ENCODE measurements at places on chromosomes 3 and 15.

DNA sequence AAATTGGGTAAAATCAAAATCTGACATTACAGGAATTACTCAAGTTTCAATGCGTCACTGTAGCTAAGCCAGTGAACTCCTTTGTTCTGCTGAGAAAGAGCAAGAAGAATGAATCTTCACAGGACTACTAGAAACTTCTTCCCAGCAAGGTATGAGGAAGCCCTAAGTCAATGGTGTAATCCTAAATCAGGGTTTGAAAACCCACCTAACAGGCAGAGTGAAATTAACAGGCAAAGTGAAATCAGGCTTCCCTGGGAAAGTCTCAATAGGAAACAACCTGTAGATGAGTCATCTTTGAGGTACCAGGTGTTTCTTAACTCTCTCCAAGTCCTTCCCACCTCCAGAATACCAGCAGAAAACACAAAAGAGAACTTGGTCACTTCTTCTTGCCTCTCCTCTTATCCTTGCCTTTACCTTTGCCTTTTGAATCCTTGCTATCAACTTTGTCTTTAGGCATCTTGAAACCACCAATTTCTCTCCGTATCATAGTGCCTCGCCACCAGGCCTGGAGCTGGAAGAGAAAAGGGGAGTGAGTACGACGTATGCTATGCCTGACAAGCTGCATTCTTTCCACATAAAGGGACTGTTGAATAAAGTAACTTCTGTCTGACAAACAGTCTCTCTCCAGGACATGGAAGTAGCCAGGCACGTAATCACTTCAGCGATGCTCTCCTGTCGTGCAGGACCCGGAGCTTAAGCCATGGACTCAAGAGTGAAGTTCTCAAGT, 60.6 kb upstream of the RPL35A start:
- DNase-seq = no peak

DNA sequence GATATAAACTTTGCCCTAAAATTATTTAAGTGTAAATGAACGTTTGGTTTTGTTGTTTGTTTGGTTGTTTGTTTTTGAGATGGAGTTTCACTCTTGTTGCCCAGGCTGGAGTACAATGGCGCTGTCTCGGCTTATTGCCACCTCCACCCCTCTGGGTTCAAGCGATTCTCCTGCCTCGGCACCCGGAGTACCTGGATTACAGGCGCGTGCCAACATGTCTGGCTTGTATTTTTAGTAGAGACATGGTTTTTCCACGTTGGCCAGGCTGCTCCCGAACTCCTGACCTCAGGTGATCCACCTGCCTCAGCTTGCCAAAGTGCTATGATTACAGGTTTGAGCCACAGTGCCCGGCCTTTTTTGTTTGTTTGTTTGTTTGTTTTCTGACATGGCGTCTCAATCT, 87.9 kb upstream of the CHD2 start:
- DNase-seq = no peak

- no peak for DNase-seq
These were observed 9.9 kb downstream of the KIF23 start for GRCh38 chr15:69424001-69424400.

- no peak for DNase-seq
These were observed 4.0 kb upstream of the IL17RE start for GRCh38 chr3:9898467-9899241.

- no peak for DNase-seq
These were observed 98.5 kb downstream of the MTHFS start for GRCh38 chr15:79798311-79798710.

DNA sequence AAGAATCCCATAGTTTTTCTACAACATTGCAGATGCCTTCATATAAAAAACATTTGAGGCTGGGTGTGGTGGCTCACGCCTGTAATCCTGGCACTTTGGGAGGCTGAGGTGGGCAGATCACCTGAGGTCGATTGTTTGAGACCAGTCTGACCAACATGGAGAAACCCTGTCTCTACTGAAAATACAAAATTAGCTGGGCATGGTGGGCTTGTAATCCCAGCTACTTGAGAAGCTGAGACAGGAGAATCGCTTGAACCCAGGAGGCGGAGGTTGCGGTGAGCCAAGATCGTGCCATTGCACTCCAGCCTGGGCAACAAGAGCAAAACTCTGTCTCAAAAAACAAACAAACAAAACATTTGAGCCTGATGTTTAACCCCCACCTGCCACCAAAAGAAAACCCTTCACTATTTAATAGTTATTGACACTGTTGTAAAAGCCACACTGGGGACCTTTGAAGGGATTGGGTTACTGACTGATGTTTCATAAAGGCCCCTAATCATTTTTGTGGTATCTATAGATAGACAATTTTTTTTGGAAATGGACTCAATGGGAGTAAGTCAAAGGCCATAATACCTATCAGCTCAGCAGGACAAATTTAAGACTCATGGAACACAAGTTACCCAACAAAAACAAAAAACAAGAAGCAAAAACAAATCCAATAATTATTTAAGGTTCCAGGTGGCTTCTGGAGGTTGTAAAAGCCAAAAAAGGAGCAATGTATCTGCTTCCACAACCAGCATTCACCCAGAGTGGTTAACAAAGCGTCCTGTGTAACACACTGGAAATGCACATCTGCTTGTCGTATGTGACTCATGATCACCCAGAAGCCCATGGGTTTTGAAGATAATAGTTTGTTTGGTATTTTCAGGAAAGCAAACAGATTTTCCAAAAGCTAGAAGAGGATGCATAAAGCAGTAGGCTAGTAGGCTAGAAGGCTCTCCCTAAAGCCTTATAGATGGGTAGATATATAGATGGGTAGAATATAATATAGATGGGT, 41.2 kb downstream of the CDCP1 start:
- DNase-seq = no peak

DNA sequence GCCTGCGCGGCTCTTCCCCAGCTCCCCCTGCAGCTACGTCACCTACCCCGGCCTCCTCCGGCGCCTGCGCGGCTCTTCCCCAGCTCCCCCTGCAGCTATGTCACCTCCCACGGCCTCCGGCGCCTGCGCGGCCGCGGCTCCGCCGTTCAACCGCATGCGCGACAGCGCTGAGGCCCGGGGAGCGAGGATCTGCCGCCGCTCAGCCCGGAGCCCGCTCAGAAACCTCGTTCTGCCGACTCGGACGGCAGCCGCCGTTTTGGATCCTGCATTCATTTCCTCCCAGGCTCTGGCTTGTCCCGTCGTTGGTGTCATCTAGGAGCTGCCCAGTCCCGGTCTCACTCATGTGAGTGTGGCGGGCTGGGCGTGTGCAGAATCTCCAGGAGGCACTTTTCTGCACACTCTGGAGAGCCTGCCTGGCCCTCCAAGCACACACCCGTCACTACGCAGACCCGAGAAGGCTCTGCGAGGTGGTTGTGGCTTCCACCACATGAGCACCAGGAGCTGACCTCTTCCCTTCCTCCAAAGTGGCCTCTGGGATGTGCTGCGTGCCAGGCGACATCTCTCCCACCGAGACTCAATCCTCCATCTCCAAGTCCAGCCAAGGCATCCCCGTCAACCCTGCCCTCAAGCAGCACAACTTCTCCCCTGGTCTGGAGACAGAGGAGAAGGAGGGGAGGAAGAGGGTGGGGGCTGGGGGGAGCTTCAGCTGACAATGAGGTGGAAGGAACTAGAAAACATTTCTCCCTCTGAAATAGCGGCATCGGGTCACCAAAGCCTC, 165.3 kb downstream of the CHSY1 start:
- DNase-seq = no peak

DNA sequence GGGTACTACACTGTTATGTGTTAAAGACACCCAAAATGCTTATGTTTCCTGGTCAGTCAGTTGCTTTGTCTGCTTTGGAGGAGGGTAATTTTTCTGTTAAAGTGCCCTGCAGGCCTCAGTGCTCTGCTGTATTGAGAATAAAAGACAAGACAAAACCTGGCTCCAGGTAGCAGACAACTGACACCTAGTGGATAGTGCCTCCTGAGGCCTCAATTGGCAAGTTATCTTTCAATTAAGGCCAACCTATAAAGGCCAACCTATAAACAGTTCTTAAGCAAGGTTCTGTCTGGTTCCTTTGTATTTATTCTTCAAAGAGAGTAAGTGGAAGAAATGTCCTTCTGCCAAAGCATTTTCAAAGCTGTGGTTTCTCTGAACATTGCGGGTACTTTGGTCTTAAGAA, 773.8 kb downstream of the MECOM start:
- no peak for DNase-seq

DNA sequence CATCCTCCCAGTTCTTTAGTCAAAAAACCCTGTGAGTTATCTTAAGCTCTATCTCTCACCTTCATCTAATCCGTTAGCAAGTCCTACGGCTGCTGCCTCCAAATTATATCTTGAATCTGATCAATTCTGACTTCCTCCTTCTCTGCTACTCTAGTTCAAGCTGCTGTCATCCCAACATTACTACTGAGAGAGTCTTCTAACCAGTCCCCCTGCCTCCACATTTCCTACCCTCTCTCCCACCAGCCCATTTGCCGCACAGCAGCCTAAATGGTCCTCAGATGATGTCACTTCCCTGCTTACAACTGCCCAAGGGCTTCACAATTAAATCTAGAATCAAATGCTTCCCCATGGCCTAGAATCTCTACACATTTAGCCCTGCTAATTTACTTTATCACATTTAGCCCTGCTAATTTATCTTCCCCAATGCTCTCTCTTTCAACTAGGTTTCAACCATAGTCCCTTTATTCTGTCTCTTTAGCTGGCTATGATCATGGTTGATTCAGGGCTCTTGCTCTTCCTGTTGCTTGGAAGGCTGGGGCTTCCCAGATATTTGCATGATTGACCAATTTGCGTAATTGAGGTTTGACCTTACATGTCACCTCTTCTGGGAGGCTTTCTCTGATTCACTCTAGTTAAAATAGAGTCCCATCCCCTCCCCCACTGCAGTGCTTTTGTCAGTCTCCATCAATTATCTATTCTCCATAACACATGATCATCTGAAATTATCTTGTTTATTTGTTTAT, 11.0 kb upstream of the ARL14 start:
- DNase-seq = no peak

GRCh38 chr3:17823816-17824215, 81.4 kb upstream of the TBC1D5 start:
- no peak for DNase-seq

DNA sequence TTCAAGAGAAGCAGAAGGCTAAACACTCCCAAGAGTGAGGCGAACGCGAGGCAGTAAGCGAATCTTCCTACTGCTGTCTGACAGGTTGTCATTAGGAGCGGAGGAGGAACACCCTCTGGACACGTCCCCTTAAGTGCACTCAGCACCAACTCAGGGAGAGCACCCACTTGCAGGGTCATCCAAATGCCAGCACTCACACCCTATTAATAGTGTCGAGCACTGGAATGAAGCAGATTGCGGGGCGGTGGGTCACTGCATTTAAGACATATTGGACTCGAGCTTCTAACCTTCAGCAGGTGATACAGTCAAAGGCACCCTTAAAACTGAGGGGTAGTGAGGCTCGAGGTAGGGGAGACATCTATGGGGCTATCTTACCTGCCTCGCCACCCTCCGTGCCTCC, 28.7 kb downstream of the SH3BP5 start:
- DNase-seq = no peak

- DNase-seq = no peak
These were observed 85.3 kb downstream of the HCN4 start for GRCh38 chr15:73283366-73283962.

GRCh38 chr15:73712107-73712506, 27.9 kb downstream of the CD276 start:
- DNase-seq = no peak

DNA sequence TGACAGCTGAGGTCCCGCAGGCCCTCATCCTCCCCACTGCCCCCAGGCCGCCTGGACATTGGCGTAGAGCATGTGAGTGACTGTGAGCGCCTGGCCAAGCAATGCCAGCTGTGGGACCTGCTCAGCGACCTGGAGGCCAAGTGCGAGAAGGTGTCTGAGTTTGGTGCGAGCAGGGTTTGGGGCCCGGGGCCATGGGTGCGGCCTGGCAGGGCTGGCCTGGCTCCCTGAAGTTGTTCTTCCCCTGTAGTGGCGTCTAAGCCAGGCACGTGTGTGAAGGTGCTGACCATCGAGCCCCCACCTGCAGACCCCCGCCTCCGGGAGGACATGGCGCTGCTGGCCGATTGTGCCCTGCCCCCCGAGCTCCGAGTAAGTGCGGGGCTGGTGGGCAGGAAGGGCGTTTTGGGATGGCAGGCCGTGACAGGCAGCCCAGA, 4.2 kb downstream of the ABTB1 start:
- peak; percentile 3 for DNase-seq

- no peak for DNase-seq
These were observed 10.5 kb downstream of the SELENOS start for GRCh38 chr15:101266787-101267186.

DNA sequence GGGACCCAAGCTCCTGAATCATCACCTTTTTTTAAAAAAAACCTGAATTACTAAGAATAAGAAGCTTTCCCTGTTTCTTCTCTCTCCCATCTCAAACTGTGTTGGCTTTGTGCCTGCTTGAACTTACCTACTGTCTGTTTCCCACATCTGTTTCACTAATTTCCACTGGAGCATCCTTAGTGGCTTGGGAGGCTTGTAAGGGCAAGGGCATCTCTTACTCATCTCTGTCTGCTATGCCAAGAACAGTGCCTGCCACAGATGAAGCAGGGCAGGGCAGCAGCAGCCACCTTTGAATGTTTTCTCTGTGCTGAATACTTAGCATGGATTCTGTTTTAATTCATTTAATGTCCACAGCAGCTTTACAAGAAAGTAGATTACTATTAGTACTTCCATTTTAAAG, 42.3 kb downstream of the SNRK start:
- no peak for DNase-seq

DNA sequence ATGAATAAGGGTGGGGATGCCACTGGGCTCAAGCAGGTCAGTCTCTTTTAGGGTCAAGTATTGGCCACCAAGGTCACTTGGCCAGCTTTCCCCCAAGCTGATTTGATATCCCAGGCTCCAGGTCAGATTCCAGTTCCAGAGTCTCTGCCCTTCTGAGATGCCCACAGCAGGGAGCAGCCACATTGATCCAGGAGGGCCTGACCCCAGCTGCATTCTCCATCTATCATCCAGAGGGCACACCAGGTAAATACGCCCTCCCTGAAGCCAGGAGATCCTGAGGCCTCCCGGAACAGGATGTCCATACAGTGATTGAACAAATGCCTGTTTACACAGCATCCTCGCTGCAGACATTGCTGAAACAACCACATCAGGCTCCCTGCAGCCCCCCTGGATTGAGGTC, 264.6 kb upstream of the TLE3 start:
- no peak for DNase-seq

GRCh38 chr15:60673918-60674558, 195.1 kb upstream of the ICE2 start:
- DNase-seq = peak; percentile 63

- peak; percentile 25 for DNase-seq
These were observed 8.3 kb upstream of the CSPG4 start for GRCh38 chr15:75720787-75721479.

DNA sequence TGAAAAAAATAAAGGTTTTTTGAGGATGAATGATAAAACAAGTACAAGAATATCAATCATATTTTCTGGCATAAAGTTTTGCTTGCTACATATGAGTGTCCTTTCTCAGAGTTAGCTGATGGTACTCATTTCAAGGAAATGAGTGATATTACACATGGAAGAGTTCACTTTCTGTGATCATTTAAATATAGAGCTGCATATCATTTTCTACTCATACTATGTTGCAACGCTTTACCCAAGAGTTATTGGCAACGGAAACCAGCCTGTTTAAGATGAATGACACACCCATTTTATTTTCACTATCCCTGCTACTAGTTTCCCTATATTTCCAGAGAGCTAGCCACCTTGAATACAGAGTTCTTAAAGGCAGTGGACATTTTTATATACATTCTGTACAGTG, 35.4 kb upstream of the RBMS3 start:
- DNase-seq = no peak
